Cerebellar cortex (tissue), 1 donor: ENCODE measurements at places on chromosomes 3 and 15.

DNA sequence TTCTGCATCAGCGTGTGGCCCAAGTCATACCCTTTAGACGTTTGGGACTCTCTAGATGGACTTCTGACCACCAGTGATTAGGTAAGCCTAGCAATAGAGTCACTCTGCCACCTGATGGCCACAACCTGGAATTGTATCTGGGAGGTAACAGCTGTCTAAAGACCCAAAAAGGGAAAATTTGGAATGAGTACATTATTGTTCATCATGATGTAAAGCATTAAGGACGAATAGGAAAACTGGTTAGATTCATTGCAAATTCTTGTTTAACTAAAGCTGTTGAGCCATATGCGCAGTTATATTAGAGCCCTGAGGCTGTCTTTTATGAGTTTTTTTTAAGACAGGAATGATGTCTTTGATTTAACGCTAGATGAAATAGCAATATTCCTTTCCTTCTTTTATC lies 63.6 kb downstream of the FAM81A start:
- DNase-seq, result peak; percentile 26

GRCh38 chr15:66827039-66827697 lies 125.1 kb downstream of the SMAD6 start:
- no peak for DNase-seq

- no peak for DNase-seq
These were observed 267.4 kb downstream of the ABHD5 start for GRCh38 chr3:43958005-43958770.

- DNase-seq, result no peak
These were observed 167.4 kb downstream of the NTRK3 start for GRCh38 chr15:88089024-88089620.

- no peak for DNase-seq
These were observed 9.7 kb upstream of the FBXL22 start for GRCh38 chr15:63587527-63587926.
